ENCODE measurements at places on chromosomes 13 and 19.

- DNase-seq: no peak
Observed at GRCh38 chr13:53050151-53050550, 21.5 kb downstream of the OLFM4 start.

GRCh38 chr13:59356607-59357006 is 807.1 kb downstream of the DIAPH3 start:
- DNase-seq: no peak

- DNase-seq: no peak
Observed at GRCh38 chr13:112061367-112062061, 5.4 kb upstream of the SOX1 start.

DNA sequence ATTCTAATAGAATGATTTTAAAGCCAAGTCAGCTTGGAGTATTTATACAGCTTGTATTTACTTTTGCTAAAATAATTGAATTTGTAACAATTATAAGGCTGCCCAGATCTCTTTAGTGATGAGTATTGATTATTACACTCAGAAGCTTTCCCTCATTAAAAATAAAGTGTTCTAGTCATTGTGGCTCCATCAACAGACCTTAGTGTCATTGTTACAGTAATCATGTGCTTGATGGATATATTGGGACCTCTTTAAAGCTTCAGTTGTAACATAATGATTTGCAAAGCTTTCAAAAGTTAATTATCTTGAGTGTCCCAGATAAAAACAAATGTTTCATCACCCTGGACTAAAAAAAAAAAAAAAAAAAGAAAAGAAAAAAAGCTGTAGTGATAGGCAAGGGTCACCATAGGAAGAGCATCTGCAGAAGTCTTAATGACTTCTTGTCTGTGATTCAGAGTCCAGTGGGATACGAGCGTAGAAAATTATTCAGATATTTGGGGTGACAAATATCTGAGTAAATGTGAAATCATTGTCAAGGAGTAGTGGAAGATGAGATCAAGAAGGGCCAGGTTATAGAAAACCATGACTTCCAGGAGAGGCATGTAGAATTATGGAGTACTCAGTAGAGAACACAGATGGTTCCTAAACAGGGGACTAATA is 369.6 kb downstream of the DCT start:
- no peak for DNase-seq

DNA sequence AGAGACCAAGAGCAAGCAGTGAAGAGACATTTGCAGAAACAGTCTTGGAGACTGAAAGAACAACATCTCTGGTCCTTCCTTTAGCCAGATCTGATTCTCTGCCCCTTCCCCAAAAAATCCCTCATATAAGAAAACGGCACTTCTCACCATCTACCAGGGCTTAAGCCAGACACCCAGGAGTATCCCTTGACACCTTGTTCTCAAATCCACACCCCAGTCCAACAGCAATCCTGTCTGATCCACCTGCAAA is 1.7 kb upstream of the PLEKHG2 start:
- no peak for DNase-seq

DNA sequence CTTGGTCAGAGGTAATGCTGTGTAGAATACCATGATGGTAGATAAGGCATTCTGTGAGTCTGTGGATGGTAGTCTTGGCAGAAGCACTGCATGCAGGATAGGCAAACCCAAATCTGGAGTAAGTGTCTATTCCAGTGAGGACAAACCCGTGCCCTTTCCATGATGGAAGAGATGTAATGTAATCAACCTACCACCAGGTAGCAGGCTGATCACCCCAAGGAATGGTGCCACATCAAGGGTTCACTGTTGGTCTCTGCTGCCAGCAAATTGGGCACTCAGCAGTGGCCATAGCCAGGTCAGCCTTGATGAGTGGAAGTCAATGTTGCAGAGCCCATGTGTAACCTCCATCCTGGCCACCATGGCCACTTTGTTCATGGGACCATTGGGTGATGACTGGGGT is 155.0 kb downstream of the RAP2A start:
- no peak for DNase-seq

DNA sequence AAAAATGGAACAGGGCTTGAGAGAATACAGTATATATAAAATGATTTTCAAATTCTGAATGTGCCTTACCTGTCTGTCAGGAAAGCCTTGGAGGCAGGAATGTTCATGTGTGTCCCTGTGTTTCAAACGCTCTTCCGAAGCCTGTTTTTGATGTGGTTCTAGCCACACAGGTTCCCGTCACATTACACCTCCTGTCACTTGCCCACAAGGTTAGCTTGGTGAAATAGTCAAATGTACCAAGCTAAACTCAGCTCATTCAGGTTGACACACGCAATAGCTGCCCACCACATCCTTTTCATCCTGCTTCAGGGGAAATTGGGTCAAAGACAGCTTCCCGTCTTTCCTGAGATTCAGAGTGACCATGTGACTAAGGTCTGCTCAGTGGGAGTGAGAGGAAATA is 574.0 kb downstream of the EFNB2 start:
- no peak for DNase-seq

- no peak for DNase-seq
Observed at GRCh38 chr13:109749365-109749764, 37.0 kb downstream of the IRS2 start.

GRCh38 chr13:34417896-34418295 is 524.2 kb upstream of the NBEA start:
- no peak for DNase-seq

DNA sequence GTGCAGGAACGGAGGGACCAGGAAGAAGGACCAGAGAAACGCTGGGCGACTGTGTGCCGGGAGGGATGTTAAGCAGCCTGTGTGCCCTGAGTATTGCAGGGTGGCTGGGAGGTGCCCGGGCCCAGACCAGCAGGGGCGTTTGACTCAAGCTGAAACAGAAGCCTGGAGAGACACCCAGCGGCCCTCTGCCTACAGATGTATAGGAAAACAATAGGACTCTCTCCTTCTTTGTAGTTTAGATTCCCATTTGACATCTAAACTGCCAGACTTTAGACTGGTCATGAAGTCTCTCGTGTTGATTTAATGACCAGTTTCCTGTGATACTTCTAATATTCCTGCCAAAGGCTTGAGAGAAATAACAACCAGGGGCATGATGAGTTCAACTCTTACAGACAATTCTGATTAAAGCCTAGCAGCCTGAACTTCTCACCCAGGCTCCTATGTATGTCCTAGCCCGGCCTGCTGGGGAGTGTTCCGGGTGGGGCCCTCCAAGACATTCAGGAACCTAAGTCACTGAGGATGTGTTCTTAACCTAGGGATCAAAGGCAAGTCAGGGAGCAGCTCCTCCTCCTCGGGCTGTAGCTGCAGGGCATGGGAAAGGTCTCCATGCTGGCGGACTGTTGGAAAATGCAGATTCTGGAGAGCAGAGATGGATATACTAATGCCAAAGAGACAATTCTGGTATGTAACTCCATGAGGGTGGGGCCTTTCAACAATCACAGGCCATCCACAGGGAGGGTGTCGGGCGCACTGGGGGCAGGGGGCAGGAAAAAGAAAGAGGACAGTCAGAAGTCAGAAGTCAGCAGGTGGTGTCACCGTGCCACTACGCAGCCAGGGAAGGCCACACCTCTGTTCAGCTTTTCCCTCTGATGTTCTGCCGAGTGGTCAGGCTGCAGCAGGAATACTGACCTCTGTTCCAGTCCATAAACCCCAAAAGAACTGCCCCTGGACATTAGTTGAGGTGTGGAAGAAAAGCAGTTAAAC is 131.8 kb downstream of the STARD13 start:
- DNase-seq: no peak

- no peak for DNase-seq
Observed at GRCh38 chr19:48421548-48421947, 24.2 kb upstream of the GRWD1 start.

DNA sequence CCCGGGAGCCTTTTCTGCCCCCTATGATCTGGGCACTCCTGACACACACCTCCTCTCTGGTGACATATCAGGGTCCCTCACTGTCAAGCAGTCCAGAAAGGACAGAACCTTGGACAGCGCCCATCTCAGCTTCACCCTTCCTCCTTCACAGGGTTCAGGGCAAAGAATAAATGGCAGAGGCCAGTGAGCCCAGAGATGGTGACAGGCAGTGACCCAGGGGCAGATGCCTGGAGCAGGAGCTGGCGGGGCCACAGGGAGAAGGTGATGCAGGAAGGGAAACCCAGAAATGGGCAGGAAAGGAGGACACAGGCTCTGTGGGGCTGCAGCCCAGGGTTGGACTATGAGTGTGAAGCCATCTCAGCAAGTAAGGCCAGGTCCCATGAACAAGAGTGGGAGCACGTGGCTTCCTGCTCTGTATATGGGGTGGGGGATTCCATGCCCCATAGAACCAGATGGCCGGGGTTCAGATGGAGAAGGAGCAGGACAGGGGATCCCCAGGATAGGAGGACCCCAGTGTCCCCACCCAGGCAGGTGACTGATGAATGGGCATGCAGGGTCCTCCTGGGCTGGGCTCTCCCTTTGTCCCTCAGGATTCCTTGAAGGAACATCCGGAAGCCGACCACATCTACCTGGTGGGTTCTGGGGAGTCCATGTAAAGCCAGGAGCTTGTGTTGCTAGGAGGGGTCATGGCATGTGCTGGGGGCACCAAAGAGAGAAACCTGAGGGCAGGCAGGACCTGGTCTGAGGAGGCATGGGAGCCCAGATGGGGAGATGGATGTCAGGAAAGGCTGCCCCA is 8.5 kb upstream of the CEACAM7 start:
- no peak for DNase-seq

- DNase-seq: no peak
Observed at GRCh38 chr13:30535046-30535445, 69.3 kb upstream of the HMGB1 start.

DNA sequence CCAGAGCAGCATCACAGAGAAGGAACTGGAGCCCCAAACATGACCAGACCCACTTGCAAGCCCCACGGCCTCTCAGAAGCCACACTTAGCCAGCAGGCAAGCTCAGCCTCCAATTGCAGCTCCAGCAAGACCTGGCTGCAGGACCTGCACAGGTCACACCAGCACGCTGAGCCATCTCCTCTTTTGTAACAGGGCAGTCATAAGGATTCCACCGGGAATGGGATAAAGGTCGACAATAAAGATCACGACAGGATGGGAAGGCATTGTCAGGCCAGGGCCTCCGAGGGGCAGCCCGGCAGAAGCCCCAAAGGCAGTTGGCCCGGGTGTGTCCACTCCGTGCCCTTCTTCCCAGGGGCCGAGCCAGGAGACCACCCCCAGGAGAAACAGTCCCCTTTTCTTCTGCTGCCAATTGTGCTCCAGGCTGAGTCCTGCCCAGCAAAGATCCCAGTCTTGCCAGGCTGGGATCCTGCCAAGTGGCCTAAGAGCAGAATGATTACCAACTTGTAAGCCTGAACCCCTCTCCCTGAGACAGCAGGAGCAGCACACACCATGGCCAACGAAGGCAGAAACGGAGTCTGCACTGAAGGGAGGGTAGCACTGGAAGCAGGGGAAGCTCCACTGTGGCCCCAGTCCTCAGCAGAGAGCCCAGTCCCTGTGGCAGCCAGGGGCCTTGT is 12.5 kb downstream of the PEPD start:
- DNase-seq: no peak

- no peak for DNase-seq
Observed at GRCh38 chr13:97422118-97423054, 11.6 kb upstream of the RAP2A start.

DNA sequence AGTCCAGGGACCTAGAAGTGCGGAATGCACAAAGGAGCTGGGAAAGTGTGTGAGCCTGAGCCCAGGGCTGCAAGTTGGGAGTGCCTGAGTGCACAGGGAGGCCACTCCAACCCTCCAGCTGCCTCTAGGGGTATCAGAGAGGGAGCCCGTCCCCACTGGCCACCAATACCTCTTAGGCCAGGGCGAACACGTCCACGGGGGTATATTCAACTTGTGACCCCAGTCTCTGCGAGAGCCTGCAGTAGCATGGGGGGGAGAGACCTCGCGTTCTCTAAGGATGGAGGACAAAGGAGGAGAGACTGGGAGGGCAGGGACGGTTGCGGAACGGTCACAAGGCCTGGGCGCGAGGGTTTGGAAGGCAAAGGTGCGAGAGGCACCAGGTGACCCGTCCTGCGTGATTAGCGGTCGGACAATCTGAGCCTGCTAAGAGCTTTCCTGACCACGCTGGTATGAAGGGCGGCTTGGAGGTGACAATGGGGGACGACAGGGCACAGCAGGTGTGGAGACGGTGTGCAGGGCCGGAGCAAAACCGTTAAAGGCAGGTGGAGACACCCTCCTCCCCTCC is 676 bp downstream of the CD320 start:
- DNase-seq: no peak

DNA sequence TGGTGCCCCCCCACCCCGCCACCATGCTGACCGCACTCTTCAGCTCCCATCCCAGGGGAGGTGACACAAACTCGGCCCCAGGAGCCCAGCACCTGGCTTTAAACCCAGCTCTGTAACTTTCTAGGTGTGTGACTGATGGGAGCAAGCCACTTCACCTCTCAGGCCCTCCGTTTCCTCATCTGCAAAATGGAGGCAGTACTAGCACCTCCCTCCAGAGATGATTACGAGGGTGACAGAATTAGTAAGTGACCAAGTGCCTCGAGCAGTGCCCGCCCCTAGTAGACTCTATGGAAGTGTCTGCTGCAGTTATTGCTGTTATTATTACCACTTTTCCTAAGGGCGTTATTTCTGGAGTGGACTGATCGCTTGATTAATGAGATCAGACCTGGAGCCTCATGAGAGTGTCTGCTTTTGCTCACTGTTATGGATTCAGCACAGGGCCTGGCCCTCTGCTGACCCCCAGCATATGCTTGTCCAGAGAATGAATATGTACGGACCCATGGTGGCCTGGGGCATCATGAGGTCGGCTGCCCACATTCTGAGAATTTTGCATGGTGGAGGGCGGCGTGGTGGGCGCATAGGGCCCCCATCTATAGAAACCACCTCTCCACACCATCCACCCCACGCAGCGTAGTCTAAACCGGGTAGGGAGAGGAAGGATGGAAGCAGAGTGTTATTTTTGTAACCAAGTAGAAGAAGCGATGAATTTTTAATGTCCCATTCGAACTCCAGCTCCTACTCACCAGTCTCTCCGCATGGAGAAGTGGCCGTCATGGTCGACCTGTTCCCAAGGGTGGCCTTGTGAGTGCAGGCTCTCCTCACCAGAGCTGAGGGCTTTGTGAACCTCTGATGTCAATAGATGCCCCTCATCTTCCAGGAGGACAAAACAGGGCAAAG is 48.2 kb downstream of the CAPN12 start:
- DNase-seq: no peak

GRCh38 chr19:17322854-17323253 is 11.8 kb downstream of the ANO8 start:
- DNase-seq: no peak
